ENCODE measurements at places on chromosomes 16 and 17.

- DNase-seq = no peak
Observed at GRCh38 chr17:48128400-48128799, 20.8 kb downstream of the SNX11 start.

DNA sequence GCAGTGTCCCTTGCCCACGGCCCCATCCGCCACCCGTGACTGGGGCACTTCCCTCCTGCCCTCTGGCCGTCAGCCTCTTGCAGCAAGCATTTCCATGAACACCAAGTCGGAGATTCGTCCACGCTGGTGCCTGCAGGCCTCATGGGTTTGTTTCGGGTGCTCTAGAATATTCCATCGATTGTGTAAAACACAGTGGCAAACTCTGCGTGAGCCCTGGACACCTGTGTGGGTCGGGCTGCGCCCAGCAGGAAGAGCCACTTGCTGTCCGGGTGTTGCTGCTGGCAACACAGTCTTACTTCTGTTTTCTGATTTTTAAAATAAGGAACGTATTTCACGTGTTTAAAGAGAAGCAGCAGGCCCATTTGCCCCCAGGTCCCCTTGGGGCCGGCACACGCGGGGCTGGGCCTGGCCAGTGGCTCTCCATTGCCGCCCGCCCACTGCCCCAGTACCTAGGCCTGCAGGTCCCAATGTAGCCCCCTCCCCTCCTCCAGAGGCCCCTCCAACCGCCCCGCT is 10.0 kb downstream of the CYBC1 start:
- DNase-seq = no peak

DNA sequence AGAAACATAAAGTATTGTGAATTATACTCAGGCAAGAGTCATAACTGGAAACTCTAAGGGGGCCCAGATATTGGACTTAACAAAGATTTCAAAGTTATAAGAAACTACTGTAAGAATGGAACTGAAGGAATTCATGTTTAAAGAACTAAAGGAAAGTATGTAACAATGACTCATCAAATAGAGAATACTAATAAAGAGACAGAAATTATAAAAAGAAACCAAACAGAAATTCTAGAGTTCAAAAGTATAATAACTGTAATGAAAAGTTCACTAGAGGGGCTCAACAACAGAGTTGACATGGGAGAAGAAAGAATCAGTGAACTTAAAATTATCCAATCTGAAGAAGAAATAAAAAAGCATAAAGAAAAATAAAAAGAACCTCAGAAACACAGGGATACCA is 55.4 kb downstream of the ADCY9 start:
- no peak for DNase-seq

GRCh38 chr17:5943232-5943631 is 126.9 kb upstream of the WSCD1 start:
- DNase-seq = no peak

GRCh38 chr17:80064696-80065095 is 28.3 kb downstream of the CCDC40 start:
- DNase-seq = no peak

GRCh38 chr17:29119265-29119664 is 60.9 kb downstream of the MYO18A start:
- no peak for DNase-seq

DNA sequence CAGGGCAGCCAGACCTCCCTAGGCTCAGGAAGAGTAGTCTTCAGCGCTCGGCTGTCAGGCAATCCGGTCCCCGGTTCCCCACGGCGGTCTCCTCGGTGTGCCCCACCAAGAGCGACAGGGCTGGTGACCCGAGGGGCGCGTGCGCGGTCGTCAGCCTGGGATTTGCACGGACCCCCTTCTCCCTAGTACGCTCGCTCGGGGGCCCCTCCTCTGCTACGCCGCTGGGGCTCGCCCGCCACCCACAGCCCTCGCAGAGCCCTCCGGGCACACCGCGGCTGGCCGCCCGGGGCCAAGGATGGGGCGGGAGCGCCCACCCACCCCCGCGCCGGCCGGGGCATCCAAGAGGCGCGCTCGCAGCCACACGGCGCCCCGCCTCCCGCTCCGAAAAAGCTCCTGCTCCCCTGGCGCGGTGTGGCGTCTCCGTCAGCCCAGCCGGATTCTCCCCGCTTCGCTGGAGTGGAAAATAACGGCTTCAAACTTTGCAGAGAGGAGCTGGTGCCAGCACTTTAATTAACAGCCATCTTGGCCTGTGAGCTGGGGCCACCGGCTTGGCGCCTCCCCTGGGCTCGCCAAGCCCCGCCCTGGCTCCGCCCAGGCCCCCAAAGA is 2.1 kb upstream of the C1QL1 start:
- DNase-seq = peak; percentile 81

DNA sequence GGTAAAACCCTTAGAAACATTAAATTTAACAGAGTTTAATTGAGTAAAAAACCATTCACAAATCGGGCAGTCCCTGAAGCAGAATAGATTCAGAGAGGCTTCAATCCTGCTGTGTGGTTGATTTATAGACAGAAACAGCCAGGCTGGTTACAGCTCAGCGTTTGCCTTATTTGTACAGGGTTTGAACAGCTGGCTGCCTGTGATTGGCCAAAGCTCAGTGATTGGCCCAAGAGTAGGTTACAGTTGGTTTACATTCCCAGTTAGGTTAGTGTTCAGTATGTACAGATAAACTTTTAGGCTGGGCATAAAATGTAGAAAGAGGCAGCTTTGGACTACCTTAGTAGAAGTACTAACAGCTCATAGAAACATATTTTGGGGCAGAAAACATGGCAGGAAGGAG is 210.4 kb upstream of the ELAC2 start:
- no peak for DNase-seq

- no peak for DNase-seq
Observed at GRCh38 chr17:79985361-79985942, 50.2 kb downstream of the TBC1D16 start.

DNA sequence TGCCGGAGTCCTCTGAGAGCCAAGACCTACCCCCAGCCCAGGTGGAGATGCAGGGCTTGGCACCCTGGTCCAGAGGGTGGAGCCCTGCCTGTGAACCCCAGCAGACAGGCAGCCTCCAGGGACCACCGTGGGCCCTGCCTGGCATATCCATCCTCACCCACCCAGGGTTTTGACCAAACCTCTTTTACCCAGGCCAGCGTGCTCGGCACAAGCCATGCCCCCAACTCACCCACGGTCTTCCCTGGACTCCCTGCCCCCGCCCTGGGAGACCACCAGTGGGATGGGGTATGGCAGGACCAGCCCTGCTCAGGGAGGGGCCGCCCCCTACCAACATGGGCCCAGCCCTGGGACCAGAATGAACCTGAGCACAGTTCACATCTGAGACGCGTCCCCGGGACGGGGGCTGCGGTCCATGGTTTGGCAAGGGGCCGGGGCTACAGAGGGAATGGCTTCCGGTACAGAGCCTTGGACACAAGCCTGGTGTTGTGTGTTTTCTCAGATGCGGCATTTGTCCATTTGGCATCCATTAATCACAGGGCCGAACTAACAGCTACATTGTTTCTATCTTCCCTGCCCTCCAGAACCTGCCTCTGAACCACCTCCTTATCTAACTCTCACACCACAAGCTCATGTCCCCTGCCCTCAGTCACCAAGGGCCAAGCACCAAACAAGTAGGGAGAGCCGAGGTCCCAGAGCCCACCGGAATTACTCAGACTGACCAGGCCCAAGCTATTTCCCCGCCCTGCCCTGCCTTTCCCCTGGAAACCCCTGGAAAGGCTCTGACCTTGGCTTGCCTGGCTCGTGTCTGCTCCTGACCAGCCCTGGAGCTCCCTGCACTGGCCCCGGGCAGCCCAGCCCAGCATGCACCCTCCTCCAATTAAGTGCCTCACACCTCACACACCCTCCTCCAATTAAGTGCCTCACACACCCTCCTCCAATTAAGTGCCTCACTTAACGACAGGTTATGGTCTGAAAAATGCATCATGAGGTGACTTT is 14.1 kb downstream of the HS3ST6 start:
- DNase-seq = no peak

GRCh38 chr17:48620461-48621139 is 5.5 kb upstream of the HOXB8 start:
- no peak for DNase-seq

DNA sequence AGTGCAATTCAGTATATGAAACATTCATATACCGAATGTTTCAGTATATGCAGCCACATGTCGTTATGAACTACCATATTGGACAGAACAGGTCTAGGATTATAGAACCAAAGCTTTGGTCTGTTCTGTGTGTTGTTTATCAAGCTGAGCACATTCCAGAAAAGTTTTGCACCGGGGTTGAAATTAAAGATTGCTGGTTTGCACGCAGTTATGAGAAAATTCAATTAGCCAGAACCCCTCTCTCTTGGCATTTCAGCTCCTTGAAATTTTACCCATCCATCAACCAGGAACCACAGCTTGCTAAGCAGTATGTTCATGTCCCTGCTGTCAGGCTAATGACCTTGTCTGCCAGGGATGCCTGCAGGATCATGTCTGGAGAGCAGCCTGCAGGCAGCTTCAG is 9.5 kb downstream of the KRT32 start:
- DNase-seq = no peak

DNA sequence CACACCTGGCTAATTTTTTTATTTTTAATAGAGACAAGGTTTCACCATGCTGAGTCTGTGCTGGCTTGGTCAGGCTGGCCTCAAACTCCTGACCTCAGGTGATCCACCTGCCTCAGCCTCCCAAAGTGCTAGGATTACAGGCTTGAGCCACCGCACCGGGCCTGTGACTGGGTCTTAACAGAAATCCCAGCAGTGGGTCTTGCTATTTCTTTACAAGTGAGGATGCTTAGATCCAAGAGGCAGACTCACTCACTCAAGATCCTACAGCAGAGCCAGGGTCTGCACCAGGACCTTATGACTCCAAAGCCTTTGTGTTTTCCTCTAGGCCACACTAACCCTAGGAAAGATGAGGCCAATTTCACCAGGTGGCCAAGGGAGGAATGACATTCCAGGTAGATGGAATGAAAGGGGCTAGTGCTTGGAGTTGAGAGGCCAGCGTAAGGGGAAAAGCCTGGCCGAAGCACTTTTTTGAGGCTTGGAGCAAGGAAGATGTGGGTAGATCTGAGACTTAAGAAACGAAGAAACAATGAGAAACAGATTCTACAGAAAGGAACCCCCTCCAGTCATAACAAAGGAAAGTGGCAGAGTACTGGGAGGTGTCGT is 5.7 kb upstream of the STAT5A start:
- DNase-seq = peak; percentile 42

DNA sequence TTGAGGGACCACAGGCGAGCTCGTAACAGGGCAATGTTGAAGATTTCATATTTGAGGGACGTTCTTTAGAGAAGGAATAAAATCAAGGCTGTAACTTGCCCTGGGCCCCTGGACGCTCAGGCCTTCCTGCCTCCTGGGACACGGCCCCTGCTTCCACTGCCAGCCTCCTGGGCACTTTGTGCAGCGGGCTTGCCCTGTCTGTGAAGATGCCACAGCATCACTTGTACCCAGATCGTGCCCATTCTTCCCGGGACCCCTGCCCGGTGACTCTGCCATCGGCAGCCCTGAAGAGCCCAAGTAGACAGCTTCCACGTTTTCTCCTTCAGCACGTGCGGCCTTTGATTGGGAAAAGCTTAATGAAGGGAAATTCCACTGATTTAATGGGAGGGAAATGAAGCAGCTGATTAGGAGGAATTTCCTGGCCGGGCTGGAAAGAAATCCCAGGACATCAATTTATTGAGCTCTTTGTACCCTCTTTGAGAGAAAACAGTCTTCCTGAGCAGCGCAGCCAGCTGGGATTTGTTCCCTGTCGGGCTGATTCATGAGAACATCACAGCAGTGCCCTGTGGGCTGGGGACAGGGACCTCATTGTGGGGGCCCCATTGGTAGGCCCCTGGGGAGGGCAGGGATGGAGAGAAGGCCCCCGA is 71.5 kb downstream of the CRISPLD2 start:
- no peak for DNase-seq

DNA sequence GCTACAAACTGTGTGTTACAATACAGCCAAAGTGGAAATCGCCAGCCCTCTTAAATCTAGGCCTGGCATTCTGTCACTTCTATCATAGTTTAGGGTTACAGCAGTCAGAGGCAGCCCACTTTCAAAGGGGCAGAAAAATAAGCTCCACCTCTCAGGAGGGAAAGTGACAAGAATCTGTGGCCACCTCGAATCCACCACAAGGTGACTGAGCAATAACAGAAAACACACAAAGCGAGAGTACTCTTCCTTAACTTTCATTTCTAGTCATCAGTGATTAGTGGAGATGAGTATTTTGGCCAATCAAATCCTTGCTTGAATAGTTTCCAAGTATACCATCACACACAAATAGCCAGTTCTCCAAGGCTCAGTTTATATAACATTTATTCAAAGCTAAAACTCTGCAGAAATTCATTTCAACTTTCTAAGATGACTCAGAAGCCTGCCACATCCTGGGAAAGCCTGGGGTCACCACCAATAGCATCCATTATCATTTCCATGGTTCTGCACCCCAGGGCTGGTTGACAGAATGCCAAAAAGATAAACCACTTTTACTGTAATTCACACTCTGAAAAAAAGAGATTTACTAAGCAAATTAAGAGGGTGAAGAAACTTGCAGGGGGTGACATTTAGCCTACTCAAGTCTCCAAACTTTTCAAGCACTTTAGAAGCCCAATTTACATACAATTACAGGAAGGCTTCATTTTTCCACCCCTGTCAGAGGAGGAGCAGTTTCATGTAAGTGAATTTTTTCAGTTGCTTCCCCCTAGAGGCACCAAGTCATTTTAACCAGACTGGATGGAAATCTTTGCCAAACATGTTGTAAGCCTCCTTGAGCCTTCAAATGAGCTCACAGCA is 66.8 kb downstream of the SALL1 start:
- no peak for DNase-seq

DNA sequence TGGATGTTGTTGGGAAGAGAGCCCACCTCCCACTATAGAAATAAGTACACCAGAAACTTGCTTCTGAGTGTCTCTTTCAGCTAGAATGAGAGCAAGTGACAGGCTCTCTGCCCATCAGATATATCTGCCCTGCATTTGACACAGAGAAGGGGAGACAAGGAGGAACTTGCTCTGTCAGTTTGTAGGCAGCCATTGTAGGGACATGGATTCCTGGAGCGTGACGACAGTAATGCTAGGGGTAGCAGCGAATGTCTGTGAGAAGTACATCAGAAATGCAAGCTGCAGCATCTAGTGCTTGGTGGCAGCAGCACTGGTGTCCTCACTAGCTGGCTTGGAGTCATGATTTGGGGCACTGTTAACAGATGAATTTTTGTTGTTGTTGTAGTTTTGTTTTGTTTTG is 23.0 kb downstream of the ZNF200 start:
- DNase-seq = no peak

- DNase-seq = no peak
Observed at GRCh38 chr16:7492122-7492521, 159.5 kb downstream of the RBFOX1 start.

DNA sequence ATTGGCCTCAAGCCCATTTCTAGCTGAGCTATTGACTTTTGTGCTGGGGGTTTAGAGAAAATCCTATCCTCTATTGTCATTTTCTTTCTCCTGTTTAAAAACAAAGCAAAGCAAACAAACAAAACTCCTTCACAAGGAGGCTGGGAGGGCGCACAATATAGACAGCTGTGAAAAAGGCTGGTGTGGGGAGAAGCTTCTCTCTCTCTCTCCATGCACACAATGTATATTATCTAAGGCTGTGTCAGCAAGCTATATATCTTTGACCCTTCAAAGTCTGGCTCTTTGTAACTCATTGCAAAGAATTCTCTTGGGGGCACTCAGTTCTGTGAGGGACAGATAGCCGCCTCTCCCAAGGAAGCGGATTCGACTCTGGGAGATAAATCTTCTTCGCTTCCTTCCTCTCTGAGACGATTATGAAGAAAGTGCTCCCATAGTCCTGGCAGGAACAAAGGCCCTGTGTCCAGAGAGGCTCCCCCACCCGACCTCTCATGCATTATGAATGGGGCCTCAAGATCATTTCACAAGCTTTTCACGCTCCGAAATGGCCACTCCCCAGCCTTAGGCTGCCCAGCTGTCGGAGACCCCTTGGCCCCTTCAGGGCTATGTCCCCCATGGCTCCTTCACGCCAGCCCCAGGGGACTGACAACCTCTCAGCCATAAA is 33.2 kb upstream of the MEAK7 start:
- no peak for DNase-seq

Measured in ecto neural progenitor cell (in vitro differentiated cells).